ENCODE measurements at places on chromosomes 12 and 14. TPM values are rescaled to one million over a fixed set of nuclear protein-coding genes. Genes with fewer than 3 reads are reported as not detected.

Gene ABCD2
- total RNA-seq = under 0.01 TPM

Gene HOXC5
- total RNA-seq = 2.2 TPM

Gene SOX5
- total RNA-seq = 6.8 TPM

Gene SIX6
- not detected for total RNA-seq

All from subcutaneous preadipocyte (primary cell).